NCI-H1694 (cell line): ENCODE measurements at places on chromosomes 11 and 22.
A peak's percentile ranks its signal among the peaks of the same experiment; 100 is the strongest.

DNA sequence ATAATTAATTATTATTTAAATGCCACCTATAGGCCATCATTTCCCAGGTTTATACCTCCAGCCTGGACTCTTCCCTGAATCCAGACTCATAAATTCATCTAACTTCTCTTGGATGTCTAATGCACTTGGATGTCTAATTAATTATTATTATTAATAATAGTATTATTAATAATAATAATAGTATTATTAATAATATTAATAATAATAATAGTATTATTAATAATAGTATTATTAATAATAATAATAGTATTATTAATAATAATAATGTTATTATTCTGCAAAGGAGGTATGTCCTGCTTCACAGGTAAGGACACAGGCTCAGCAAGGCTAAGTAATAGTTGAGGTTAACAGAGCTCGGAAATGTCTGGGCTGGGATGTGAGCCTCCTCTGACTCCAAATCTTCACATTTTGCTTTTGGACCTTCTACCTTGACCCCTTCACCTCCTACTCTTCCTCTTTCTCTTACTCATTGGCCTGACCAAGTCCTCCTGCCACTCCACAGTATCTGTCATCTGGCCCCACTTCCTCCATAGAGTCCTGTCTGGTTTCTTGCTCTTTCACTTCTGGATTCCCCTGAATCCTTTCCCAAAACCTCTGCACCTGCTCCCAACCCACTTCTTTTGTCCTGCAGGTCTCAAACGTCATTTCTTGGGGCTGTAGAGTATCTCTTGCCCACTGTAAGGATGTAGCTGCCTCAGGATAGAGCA is 8.0 kb downstream of the RIBC2 start:
- no peak for DNase-seq

GRCh38 chr11:2996976-2997375 is 4.8 kb upstream of the NAP1L4 start:
- DNase-seq: no peak

GRCh38 chr11:115334932-115335788 is 169.1 kb downstream of the CADM1 start:
- DNase-seq: peak; percentile 10

DNA sequence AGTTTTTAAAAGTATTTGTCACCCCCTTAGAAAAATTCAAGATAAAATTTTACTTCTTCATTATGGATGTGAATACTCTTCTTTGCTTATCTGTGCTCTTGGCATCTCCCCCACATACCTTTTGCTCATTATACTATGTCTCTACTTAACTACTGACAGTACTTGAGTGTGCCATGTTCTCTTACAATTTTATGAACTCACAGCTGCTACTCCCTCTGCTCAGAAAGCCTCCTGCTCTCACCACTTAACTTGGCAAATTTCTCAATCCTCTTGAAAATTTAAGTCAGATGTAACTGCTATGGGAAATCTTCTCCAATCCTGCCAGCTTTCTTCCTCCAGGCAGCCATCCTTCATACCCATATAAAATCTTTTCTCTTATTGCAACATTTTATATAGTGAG is 163.4 kb downstream of the CNTN5 start:
- DNase-seq: no peak

GRCh38 chr11:16804104-16804947 is 65.9 kb downstream of the C11orf58 start:
- no peak for DNase-seq

DNA sequence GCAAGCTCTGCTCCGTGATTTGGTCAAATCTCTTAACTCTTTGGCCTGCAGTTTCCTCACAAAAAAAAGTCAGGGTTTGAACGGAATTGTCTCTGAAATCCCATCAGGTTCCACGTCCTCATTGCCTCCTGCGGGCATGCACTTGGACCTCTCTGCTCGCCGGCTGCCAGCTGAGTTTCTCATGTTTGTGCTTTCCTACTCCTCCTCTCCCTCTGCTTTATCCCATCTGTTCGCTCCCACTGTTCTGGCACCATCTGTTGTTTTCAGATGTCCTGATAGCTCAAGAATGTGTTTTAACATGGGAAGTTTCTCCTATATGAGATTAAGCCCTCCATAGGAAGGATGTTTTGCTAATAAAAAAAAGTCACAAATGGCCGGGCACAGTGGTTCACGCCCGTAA is 49.4 kb upstream of the ARHGAP42 start:
- DNase-seq: peak; percentile 25

- no peak for DNase-seq
These were observed 9.6 kb downstream of the TRPM5 start for GRCh38 chr11:2434506-2435255.

GRCh38 chr11:102793677-102794290 is 4.2 kb downstream of the MMP1 start:
- DNase-seq: no peak

GRCh38 chr11:111443640-111444039 is 64.6 kb upstream of the POU2AF1 start:
- DNase-seq: no peak

GRCh38 chr22:49238181-49239141 is 589.2 kb downstream of the BRD1 start:
- DNase-seq: no peak

- no peak for DNase-seq
These were observed 89.0 kb downstream of the TRMU start for GRCh38 chr22:46424496-46424895.

GRCh38 chr11:11786234-11786633 is 55.5 kb upstream of the USP47 start:
- DNase-seq: no peak

GRCh38 chr11:61897387-61898246 is 6.3 kb upstream of the FADS3 start:
- DNase-seq: peak; percentile 41

- no peak for DNase-seq
These were observed 165.2 kb downstream of the IGLL1 start for GRCh38 chr22:23414727-23415489.

GRCh38 chr11:119338318-119338890 is 2.3 kb downstream of the C1QTNF5 start:
- no peak for DNase-seq

DNA sequence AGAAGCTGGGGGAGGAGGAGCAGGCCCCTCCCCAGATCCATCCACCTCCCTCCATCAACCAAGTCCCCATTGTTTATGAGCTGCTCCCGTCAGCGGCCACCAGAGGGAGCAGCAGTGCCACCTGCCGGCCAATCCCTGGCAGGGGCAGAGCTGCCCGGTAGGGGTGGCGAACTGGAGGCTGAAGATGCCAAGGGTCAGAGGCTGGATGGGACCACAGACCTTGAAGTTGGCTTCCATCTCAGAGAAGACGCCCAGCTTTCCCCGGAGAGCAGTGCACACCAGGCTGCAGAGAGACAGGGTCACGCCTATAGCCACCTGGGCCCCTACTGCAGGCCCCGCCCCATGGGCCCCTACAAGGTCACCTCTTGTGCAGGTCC is 3.6 kb downstream of the FIBP start:
- DNase-seq: peak; percentile 64

- DNase-seq: no peak
These were observed 12.7 kb upstream of the MIEF1 start for GRCh38 chr22:39489094-39490068.

DNA sequence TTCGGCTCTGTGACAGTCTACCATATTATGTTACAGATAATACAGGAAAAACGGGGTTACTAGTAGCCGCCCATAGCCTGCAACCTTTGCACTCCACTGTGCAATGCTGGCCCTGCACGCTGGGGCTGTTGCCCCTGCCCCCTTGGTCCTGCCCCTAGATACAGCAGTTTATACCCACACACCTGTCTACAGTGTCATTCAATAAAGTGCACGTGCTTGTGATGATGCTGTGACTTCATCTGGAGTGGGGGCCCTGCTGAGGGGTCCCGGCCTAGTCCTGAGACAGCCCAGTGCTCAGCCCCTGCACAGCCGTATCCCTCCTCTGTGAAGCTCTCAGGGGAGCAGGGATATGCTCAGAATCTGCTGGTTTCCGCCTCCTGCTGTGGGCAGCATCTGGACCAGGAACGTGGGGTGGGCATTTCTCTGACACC is 1.2 kb downstream of the IFITM1 start:
- no peak for DNase-seq

- DNase-seq: no peak
These were observed 46.8 kb downstream of the ARHGAP32 start for GRCh38 chr11:129145276-129145675.

DNA sequence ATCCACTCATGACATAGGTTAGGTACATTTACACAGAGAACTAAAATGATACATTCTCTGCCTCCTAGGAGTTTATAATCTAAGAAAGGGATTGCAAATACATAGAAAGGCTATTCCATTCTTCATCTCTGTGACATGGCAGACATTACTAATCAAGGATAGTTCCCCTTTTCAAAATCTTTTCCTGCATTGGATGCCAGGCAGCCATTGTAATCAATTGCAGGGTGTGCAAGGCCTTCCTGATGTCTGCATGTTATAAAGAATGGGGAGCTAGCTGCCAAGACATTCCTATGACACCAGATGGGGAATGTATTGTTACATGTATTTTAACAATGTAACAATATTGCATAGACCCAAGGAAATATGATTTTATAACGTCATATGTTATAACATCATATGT is 82.0 kb downstream of the KIRREL3 start:
- no peak for DNase-seq

- no peak for DNase-seq
These were observed 12.5 kb downstream of the CDPF1 start for GRCh38 chr22:46237453-46238124.
